ENCODE measurements at places on chromosomes 2 and 18.

- no peak for DNase-seq
Measured at GRCh38 chr2:96921561-96922319, 51.9 kb upstream of the SEMA4C start.

GRCh38 chr2:208049441-208049840 is 24.1 kb upstream of the PLEKHM3 start:
- DNase-seq, result no peak

DNA sequence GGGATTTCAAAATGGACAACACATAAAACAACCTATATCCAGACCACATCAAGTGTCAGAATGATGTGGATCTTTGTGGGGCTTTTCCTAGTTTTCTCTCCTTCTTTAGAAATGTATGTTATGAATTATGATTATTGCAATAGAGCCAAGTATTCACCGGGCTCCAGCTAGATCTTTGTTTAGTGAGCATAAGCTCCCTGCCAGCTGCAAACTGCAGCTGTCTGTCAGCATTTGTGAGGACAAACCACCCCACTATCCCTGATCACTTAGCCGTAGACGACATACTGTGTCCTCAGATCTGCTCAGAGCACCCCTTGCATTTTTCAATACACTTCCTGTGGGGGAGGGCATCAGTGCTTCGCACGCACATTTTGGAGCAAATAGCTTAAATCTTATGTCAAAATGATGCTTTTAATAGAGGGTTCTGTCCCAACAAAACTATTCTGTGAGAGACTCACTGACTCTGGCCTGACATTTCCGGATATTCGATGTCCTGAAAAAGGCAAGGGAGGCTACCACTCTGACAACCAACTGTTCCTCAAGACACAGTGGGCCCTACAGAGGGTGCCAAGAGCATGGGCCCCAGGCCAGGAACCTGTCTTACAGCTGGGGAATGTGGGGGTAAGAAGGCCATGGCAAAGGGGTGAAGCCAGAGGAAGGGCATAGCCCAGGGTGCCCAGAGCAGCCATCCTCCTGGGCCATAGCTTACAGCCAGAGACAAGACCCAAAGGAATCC is 346.0 kb downstream of the ARHGAP15 start:
- no peak for DNase-seq

DNA sequence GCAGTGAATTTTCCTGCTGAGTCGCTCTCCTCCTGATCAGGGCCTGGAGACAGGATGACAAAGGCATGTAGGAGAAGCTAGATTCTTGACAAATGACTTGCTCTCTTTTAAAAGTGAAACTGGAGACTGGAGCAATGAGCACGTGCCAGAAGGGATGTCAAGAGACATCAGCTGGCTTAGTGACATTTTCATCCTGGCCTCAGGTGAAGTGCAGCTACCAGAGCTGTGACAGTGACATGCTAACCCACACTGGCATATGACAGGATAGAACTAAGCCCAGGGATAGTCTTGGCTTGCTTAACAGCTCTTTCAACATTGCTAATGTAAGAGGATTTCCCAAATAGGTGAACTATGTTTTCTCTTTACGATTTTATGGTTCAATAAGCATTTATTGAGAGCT is 757.5 kb upstream of the DDX18 start:
- DNase-seq, result no peak

- no peak for DNase-seq
Measured at GRCh38 chr2:133344849-133345248, 223.4 kb downstream of the NCKAP5 start.

DNA sequence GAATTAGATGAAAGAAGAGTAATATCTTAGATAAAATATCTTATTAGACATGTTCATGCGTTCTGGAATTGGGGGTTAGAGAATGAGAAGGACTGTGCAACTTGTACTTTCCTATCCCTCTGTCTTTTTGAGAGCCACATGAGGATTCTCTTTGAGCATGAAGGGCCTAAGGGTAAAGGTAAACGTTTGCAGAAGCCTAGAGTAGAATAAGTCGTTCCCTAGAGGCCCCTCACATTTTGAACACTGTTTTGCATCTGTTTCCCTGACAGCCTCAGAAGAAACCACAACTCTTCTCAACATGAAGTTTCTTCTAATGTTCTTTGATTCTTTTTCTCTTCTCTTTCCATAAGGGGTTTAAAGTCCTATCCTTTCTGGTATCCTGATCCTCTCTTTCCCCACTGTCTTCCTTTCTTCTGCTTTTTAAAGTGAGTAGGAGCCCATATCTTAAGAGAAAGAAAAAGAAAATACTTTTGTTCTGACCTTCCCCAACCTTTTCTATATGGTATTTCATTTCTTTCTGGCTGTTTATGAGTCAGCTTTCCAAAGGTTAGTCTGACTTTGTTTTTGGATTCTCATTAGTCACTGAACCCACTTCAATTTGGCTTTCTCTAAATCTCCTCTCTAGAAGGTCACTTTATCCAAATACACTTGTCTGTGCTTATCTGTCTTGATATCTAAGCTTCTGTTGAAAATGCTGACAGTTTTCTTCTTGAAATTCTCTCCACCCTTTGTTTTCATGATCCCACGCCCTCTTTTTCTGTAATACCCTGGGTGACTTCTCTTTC is 34.8 kb downstream of the PPP1R1C start:
- DNase-seq, result no peak

GRCh38 chr18:58247363-58247834 is 203.4 kb downstream of the NEDD4L start:
- no peak for DNase-seq

GRCh38 chr18:62437235-62438017 is 85.4 kb upstream of the ZCCHC2 start:
- no peak for DNase-seq

- no peak for DNase-seq
Measured at GRCh38 chr2:108074150-108074549, 87.8 kb downstream of the SLC5A7 start.
